NCI-H446 treated with DMSO at 0.1 percent for 48 hours (cell line): ENCODE measurements at places on chromosomes 12 and 14.

- DNase-seq, result no peak
These were observed 110.9 kb downstream of the KSR2 start for GRCh38 chr12:117857632-117858612.

DNA sequence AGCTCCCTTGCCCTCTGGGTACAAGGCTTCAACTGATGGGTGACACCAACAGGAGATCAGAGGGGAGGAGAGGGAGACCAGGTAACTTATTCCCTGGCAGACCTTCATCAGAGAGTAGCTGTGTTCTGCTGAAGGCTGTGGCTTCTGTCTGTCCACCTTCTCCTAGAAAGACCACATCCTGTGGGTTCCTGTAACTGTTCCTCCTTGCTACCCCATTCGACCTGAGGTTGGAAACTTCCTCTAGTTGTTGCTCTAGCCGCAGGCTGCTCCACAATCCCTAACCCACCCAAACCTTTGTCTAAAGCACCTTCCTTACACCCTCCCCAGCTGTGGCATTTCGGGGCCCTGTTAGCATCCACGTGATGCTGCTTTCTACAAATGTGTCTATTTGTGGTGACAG lies 454.2 kb downstream of the DPF3 start:
- no peak for DNase-seq

DNA sequence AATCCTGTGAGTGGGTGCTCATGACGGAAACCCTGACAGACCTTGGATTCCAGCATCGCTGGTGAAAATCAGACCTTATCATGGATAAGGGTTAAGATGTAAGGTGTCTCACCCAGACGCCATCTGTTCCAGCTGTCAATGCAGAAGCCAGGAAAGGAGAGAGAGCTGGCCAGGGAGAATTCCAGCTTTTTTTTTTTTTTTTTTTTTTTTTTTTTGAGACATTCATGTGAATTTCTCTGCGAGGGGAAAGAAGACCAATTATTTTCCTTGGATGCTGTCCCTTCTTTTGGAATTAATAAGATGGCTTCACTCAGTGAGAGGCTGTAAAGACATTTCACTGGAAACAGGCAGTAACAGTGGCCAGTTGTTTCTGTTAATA lies 1.8 kb downstream of the TRAF3 start:
- peak; percentile 29 for DNase-seq

DNA sequence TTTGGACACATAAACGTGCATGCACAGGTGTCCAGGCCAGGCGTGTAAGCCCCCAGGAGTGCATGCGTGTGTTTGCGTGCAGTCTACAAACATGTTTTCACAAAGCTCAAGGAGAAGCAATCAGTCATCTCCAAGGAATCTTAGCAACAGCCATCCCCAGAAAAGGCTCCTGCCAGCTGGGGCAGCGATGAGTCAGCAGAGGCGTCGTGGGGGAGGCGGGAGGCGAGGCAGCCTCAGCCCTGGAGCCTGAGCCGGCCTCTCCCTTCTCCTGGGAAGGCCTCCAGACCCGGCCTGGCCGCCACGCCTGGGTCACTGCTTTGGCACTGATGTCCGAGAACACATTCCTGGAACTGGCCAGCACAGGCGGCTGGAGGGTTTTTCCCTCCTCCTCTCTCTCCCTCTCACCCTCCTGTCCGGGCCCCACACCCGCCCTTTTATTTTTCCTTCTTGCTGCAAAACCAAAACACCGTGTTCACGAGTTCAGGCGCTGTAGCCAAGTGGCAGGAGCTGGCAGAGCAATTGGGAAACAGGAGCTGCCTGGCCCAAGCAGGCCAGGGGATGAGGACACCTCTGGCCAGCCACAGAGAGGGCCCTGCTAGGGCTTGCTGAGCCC lies 92.7 kb downstream of the LRRC74A start:
- DNase-seq, result peak; percentile 85

DNA sequence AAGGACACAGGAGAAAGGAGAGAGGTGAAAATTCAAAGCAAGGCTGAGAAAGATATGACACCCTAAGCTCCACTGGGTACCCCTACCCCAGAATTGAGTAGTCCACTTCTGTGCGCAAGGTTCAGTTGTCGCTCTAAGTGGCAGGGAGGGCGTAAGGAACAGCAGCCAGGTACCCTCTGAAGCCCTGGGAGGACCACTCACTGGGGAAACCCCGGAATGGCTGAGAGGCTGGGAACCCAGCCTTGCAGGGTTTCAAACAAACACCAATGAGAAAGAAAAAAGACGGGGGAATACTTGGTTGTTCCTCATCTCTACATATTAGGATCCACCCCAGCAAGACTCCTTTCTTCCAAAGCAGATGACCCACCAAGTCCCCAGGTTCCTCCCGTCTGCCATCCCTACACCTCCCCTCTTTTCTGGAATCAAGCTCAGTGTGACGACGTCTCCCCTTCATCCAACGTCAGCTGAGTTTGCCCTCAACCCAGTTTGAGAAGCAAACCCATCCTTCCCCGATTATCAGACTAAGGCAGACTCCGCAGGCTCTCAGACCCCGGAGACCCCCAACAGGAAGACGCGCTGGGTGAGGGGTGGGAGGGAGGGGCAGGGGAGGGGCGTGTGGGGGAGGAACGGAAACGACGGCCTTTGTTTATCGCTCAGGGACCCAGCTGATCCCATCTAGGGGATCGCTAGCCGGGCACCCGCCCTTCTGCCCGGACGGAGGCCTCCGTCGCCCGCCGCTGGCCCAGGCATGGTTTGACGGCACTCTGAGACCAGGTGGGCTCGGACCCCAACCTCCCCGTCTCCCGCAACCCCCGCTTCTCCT lies 795 bp downstream of the LMBR1L start:
- no peak for DNase-seq

DNA sequence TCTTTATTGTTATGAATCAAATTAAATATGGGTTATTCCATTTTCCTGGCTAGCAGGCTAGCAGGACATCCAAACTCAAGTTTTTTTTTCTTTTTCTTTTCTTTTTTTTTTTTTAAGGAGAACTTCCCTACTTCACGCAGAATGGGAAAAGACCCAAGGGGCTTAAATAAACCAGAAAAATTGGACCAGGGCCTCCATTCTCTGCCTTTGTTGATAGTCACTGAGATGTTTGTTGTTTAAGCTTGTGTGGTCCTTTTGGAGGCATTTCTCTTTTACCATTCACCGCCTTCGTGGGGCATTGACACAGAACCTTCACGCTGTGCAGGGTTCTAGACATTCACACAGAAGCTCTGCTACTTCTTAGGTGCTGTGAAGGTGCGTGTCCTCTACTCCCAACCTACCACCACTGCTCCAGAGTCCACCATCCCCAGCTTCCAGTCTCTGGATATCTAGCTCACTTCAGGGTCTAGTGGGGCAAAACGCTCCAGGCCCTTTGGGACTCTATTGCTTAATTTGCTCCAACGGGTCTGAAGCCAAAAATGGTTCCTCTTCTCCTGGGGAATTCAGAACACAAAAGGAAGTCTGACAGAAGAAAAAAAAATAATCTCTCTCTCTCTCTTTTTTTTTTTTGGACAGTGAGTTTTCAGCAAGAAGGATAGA lies 301.3 kb downstream of the AEBP2 start:
- DNase-seq, result no peak

DNA sequence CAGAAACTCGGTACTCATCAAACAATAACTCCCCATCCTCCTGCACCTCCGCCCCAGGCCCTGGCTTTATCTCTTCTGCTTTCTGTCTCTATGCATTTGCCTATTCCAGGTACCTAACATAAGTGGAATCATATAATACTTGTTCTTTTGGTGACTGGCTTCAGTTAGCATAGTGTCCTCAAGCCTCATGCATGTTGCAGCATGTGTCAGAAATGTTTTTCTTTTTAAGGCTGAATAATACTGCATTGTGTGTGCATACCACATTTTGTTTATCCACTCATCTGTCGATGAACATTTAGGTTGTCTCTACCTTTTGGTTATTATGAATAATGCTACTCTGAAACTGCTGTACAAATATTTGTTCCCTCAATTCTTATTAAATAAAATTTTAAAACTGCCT lies 117.1 kb downstream of the KICS2 start:
- DNase-seq, result no peak

GRCh38 chr14:72856530-72857266 lies 37.2 kb downstream of the DPF3 start:
- no peak for DNase-seq

- DNase-seq, result no peak
These were observed 573 bp downstream of the ARL6IP4 start for GRCh38 chr12:122981036-122981471.

DNA sequence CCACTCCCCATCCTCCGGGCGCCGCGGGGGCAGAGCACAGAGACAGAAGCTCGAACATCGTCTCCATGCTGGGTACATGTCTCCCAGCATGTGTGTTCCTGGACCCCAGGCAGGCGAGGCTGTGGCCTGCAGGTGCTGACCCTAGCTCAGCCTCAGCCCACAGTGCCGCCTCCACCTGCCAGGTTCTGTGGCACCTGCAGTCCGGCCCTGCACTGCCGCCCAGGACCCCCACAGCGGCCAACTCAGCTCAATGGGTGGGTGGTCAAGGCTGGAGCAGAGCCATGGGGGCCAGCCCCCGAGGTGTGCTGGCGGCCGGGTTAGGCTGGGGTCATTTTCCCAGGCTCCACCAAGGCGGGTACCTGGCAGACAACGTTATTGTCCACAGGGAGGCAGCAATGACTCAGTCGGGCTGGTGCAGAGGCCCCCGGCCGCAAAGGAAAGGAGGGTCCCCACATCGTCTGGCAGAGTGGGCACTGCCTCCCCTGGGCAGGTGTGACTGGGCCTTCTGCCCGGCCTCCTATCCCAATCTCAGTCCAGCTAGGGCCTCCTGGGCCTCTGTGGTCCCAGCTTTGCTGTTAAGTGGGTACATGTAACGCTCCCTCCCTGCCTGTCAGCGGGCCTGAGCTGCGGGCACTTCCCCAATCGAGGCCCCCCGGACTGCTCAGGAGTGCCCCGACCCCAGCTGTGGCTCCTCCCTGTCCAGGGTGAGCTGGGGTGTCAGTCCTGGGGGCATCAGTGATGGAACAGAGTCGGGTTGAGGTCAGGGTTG lies 20.2 kb upstream of the NUDT14 start:
- no peak for DNase-seq

- DNase-seq, result no peak
These were observed 100.9 kb upstream of the PARP11 start for GRCh38 chr12:3973973-3974644.

DNA sequence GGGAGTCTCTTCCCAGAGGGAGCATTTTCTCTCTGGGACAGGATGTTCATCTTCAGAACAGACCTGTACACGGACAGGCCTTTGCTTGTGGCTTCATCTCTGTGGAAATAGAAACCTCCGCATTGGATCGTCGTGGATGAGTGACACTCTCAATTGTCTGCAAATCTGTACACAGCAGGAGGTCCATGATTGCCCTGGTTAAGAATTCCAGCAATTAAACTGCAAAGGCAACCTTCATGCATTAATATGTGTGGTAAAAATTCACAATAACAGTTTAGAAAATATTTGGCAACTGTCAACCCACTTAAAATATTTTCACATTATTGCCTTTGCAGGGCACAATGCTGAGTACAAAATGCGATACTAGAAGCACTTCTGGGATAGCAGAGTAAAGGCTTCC lies 149.8 kb upstream of the SFSWAP start:
- no peak for DNase-seq

DNA sequence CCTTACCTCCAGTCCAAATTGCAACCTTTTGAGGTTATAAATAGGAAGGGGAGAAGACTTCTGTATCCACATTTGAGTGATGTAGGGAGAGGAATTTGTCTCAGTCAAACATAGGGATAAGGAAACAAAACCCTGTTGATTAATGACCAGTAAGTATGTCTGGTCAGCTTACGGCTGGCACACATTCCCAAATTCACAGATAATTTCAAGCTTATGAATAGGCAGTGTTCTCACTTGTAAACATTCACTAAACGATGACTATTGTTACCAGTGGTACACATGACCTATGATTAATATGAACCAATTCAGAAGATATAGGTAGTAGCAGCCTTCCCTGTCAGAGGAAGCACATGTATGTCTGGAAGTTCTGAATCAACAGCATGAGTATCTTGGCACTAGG lies 33.0 kb upstream of the SLC5A8 start:
- no peak for DNase-seq

- DNase-seq, result no peak
These were observed 245.0 kb downstream of the CHST11 start for GRCh38 chr12:104701756-104702155.

DNA sequence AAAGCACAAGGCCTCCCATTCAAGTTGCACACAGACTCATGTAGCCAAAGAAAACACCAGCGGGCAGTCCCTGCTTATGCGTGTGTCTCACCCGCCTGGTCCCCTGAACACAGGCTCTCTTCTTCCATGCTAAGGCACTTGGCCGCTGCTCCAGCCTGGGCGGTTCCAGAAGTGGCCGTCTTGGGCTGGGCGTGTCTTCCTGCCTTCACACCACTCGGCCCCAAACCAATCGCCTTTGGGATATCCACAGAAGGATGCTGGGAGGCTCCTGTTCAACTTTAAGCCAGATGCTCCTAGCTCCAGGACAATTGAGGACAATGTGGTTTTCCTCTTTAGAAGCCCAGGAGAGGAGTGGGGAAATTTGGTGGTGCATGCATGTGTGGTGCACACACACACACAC lies 2.2 kb downstream of the SCARB1 start:
- peak; percentile 76 for DNase-seq
